ENCODE measurements at places on chromosomes 6 and 20. TPM values are rescaled to one million over a fixed set of nuclear protein-coding genes. Genes with fewer than 3 reads are reported as not detected.

DNA sequence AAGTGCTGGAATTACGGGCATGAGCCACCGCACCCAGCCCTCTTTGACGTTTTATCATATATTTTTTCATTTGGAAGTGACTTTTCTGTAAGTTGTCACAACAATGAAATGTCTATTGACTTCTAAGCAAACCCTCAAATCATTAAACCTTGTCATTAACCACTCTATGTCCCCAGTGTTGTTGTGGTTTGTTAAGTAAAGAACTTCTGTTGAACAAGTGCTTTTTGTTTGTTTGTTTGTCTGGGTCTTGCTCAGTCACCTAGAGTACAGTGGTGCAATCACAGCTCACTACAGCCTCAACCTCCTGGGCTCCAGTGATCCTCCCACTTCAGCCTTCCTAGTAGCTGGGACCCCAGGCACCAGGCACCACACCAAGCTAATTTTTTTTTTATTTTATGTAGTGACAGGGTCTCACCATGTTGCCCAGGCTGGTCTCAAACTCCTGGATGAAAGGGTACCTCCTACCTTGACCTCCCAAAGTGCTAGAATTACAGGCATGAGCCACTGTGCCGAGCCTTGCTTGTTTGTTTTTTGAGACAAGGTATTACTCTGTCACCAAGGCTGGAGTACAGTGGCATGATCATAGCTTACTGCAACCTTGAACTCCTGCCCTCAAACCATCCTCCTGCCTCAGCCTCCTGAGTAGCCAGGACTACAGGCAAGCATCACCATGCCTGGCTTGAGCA, 57.6 kb upstream of the LOC128125822 start:
- DNase-seq, result no peak

DNA sequence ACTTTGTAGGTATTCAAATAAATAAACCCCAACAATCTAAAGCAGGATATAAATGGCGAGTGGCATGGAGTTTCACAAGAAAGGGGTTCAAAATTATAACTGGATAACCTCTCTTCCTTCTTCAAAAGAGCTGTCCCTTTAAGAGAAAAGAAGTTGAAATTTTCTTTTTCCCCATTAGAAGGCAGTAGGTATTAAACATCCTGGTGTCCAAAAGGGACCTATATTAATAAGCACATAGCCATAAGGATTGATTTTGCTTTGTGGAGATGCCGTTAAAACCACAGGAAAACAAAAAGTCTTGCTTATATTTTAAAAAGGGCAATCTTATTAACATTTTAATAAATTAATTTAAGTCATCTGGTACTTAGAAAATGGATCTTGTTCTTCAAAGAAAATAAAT, 76.5 kb downstream of the LYRM4 start:
- DNase-seq, result no peak

GRCh38 chr6:112701201-112701600, 354.1 kb downstream of the RFPL4B start:
- no peak for DNase-seq

DNA sequence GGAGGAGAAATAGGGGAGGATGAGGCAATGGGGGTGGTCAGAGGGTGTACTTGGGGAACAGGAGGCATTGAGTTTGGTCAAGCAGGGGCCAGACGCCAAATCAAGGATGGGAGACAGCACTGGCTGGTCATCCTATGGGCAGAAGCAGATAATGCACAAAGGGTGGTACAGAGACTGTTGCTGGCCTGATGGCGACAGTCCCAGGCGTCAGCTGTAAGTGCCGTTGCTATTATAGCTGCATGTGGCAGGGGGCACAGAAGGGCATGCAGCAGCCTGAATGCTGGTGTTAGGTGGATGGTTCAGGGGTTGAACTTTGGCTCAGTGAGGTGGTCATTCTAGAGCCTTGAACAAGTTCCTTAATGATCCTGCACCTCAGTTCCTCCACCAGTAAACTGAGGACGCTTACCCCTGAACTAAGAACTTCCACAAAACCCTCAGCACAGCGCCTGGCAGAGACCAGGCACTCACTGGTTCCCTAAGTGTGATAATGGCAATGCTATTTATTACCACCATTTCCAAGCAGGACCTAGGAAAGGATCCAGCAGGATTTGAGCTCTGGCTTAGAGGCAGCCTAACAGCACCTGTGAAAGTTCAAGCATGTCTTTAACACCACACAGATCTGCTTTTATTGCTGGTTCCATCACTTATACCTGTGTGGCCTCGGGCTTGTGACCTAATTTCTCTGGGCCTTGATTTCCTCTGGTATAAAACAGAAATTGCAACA, 162.7 kb downstream of the INSM1 start:
- DNase-seq, result no peak

Gene SYCP2L
- total RNA-seq, result 0.71 TPM

Gene TREML2
- 0.75 TPM for total RNA-seq

GRCh38 chr6:45553730-45554344, 176.1 kb upstream of the SUPT3H start:
- DNase-seq, result no peak

- peak; percentile 99 for DNase-seq
These were observed 67.3 kb downstream of the MDGA1 start for GRCh38 chr6:37630281-37630799.

Gene IER3
- 188 TPM for total RNA-seq

Gene SAMD5
- 6.1 TPM for total RNA-seq

Gene SLC17A2
- total RNA-seq, result not detected

DNA sequence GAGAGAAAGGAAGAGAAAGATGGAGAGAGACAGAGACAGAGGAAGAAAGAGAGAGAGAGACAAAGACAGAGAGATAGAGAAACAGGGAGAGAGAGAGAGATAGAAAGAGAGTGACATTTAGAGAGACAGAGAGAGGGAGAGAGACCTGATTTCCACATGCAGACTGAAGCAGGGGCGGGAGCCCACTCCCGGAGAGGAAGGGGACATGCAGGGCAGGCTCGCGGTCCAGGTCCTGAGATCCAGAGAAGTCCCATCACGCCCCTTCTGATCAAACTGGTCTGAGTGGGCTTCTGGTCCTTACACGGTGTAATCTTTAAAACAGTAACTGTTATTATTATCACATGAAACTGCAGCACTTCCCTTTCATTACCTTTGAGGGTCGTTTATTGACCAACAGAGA, 62.2 kb downstream of the PHACTR3 start:
- no peak for DNase-seq

Gene PRR18
- total RNA-seq, result 0.55 TPM

DNA sequence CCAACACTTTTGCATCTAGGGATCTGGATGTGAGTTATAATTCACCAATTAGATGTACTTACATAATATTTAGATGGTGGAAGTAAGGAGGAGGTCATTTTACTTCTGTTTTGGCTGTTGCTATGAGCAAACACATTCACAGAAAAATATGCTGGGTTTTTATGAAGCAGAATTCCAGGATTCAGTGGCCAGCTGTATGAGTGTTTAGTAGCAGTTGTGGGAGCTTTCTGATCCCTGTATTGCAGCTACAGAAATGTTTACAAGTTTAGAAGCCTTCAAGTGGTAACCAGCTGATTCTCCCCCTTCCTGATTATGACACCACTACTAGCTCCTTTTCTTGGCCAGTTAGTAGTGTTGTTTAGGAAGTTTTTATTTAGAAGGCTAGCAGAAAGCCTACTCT, 177.0 kb downstream of the TENT5A start:
- no peak for DNase-seq

- DNase-seq, result no peak
These were observed 67.1 kb upstream of the ADGRF4 start for GRCh38 chr6:47631269-47631772.

DNA sequence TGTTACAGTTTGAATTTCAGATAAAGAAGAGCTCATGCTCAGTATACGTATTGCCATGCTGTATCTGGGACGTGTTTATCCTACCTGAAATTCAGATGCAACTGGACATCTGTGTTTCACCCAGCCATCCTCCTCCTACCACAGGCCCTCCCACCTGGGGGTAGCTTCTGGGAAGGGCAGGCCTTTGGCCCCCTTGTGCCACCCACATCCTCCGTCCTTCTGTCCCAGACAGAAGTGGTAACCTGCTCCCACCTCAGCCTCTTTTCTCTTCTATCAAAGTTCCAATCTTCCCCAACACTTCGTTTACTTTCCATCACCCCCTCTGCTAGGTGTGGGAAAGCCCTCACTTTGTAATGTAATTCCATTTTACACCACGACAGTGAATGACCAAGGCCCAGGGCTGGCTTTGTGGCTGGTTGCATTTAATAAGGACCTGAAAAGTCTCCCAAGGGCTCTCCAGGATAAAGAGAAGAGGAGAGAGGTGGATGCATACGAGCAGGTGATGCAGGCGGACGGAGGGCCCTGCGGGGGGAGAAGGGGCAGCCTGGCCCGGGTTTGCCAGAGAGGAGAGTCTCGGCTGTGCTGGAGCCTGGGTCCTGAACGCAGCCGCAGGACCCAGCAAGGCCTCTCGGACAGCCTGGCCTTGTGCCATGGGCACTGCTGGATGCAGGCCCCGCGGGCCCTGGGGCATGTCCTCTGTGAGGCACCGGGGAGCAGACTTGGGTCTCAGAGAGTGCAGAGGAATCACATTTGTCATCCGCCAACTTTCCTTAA, 98.4 kb downstream of the PSMB1 start:
- DNase-seq, result no peak

- DNase-seq, result no peak
These were observed 804.1 kb upstream of the CITED2 start for GRCh38 chr6:140178520-140178919.

Gene FKBP1C
- total RNA-seq, result 0.17 TPM

DNA sequence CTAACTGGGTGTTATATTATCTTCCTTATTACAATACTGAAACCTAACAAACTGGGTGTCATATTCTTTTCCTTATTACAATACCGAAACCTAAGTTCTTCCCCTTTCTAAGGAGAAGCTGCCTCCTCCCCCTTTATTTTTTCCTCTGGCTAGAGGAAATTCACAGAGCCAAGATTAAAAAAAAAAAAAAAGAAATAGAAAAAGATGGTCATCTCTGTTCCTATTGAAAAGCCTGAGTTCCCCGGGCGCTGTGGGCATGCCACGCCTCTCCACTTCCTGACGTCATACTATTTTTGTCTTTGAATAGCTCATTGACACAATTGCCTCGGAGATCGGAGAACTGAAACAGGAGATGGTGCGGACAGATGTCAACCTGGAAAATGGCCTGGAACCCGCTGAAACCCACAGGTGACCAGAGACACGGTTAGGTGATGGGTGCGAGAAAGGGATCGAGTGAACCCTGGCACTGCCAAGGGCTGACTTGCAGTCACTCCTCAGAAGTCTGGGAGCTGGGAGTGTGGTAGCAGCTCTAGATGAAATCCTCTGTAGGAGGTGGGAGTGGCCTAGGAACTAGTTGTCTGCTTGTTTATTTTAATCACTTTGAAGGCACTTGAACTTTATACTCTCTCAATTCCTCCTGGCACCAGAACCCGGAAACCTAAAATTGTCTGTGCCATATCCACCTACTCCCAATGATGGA, 82.2 kb upstream of the NAA20 start:
- DNase-seq, result no peak

GRCh38 chr20:43247361-43247760, 57.7 kb upstream of the PTPRT start:
- no peak for DNase-seq

GRCh38 chr6:132483779-132484679, 28.9 kb downstream of the STX7 start:
- DNase-seq, result peak; percentile 9

Gene CDH26
- total RNA-seq, result 0.29 TPM

DNA sequence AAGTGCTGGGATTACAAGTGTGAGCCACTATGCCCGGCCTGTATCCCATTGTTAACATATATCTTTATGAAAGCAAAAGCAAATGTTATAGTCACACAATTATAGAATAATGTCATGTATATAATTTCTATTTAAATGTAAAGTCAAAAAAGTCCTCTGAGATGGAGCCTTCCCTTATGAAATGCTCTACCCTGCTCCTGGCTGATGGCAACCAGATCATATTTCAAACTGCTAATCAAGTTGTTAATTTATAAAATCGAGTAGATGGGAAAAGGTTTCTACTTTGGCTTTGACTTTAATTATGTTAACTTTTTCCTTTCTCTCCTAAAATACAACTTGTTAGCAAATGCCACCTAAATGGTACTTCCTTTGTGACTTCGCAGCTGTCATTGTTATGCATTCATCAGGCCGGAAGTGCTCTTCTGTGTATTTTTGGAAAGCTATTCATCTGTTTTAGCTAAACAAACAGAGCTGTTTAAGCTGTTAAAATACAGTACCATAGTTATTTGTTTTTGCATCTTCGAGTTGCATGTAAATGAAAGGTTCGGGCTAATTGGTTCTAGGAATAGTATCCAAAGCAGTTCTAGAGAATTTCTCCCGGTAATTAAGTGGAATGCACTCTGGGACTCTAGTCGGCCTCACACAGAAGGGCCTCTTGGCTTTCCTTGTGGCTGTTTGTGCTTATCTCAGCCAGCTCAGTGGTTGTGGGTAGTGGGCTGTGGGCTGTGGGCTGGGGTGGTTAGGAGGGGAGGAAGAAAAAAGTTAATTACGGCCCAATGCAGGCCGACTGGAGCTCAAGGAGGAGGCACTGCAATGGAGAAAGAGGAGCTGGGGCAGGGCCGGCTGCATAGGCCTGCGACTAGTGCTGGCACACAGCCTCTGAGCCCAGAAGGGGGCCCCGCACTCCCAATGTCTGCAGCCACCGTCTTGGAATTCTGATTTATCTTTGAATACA, 34.8 kb downstream of the SLC35D3 start:
- DNase-seq, result no peak

DNA sequence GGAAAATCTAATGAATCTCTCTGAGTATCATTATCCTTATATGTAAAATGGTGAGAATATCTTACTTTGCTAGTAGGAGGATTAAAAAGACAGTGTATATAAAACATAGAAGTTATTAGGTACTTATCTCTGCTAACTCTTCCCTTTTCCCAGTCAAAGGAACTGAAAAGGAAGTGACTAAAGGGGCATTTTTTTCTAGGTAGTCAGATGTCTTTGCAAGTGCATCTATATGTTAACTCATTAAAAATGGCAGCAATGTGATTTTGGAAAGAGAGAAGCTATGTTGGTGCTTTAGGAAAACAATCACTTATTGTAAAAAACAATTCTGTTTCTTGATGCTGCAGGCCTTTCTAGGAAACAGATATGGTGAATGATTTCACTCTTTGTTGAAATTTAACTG, 180.9 kb downstream of the SAMD5 start:
- DNase-seq, result no peak

- DNase-seq, result no peak
These were observed 54.7 kb upstream of the SNX9 start for GRCh38 chr6:157768304-157768703.

DNA sequence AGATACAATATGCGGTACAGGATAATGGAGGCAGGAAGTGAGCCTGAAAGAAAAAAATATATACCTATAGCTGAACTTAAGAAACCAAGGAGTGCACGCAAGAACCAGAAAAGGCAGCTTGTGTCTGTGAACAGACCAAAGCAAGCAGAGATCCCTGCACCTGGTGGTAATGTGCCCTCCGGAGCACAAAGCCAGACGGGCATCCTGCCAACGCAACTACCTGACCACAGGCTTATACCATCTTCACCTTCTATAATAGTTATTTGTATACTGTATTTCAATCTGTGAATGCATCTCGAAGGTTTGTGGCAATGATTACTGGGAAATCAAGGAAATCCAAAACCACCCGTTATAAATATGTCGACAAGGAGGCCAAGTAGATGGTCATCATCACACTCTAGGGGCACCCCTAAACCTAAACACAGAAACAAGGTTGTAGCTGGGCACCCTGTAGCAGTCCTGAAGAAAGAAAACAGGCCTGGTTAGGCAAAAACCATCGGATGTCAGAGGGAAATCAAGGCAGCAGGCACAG, 801 bp downstream of the FBXL4 start:
- no peak for DNase-seq

All from kidney epithelial cell (primary cell).